ENCODE measurements at places on chromosomes 12 and 14.
A peak's percentile ranks its signal among the peaks of the same experiment; 100 is the strongest.

GRCh38 chr12:21631367-21631766 is 26.3 kb downstream of the LDHB start:
- no peak for DNase-seq

DNA sequence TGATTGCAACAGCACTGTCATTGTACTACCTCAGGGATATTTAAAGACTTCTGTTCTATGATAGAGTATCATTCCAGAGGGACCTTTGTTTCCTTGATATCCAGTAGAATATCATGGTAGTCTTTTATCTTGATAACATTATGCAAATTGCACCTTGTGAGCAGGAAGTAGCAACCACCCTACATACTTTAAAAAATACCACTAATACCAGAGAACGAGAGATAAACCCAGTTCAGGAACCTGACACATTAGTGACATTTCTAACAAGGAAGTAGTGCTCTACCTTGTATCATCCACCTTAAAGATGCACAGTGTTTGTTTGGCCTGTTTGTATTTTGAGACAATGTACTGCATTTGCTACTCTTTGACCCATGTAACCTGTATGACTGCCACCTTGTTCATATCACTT is 8.8 kb upstream of the MAP4K5 start:
- no peak for DNase-seq

GRCh38 chr12:49750027-49750995 is 9.0 kb downstream of the TMBIM6 start:
- DNase-seq = no peak

DNA sequence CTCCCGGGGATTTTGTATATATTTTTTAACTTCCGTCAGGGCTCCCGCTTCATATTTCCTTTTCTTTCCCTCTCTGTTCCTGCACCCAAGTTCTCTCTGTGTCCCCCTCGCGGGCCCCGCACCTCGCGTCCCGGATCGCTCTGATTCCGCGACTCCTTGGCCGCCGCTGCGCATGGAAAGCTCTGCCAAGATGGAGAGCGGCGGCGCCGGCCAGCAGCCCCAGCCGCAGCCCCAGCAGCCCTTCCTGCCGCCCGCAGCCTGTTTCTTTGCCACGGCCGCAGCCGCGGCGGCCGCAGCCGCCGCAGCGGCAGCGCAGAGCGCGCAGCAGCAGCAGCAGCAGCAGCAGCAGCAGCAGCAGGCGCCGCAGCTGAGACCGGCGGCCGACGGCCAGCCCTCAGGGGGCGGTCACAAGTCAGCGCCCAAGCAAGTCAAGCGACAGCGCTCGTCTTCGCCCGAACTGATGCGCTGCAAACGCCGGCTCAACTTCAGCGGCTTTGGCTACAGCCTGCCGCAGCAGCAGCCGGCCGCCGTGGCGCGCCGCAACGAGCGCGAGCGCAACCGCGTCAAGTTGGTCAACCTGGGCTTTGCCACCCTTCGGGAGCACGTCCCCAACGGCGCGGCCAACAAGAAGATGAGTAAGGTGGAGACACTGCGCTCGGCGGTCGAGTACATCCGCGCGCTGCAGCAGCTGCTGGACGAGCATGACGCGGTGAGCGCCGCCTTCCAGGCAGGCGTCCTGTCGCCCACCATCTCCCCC is 777 bp downstream of the ASCL1 start:
- no peak for DNase-seq

DNA sequence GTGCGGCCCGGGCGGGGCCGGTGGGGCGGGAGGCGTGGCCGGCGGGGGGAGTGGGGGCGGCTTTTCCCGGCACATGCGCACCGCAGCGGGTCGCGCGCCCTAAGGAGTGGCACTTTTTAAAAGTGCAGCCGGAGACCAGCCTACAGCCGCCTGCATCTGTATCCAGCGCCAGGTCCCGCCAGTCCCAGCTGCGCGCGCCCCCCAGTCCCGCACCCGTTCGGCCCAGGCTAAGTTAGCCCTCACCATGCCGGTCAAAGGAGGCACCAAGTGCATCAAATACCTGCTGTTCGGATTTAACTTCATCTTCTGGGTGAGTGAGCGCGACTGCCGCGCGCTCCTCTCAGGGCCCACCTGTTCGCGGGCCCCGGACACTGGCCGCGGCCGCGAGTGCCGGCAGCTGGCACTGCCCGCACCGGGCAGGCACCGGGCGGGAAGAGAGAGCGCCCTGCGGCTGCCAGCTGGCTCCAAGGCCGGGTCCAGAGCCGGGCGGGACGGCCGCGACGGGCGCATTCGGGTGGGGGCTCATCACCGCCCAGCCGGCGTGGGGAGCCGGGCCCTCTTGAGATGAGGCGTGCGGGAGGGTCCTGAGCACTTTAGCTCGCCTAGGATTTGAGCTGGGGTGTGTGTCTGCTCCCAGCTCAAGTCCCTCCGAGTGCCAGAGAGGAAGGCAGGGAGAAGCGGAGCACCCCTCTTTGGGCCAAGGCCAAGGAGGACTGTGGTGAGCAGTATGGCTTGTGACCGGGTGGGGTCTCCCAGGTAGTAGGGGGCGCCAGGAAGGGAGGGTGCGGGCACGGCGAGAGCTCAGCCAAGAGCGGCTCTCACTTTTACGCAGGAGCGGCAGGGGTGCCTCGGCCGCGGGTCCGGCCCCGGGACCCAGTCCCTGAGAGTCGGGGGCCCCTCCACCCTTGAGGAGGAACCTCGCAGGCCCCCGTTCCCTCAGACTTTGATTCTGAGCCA is at the start of gene CD9:
Gene CD9, plus strand, starts transcription at position 145 of the 957 bp plus-strand sequence. Its CDS starts 100 bp downstream, at position 245.
- DNase-seq = no peak

DNA sequence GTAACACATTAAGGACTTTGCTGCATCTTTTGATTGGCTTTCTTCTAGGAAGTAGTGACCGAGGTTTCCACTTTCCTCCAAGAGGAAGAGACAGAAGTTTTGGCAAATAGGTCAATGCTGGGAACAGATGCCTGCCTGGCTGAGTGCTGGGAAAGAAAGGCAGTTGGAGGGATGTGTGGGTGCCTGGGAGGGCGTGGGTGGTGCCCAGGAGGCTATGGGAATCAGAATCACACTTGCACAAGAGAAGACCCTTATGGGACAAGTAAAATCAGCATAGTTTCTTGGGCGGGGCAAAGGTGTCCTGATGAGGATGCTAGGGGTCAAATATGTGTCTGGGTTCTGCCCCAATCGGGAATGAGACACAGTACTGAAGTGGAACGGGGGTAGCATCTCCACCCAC is 906 bp upstream of the ACADS start:
- no peak for DNase-seq

DNA sequence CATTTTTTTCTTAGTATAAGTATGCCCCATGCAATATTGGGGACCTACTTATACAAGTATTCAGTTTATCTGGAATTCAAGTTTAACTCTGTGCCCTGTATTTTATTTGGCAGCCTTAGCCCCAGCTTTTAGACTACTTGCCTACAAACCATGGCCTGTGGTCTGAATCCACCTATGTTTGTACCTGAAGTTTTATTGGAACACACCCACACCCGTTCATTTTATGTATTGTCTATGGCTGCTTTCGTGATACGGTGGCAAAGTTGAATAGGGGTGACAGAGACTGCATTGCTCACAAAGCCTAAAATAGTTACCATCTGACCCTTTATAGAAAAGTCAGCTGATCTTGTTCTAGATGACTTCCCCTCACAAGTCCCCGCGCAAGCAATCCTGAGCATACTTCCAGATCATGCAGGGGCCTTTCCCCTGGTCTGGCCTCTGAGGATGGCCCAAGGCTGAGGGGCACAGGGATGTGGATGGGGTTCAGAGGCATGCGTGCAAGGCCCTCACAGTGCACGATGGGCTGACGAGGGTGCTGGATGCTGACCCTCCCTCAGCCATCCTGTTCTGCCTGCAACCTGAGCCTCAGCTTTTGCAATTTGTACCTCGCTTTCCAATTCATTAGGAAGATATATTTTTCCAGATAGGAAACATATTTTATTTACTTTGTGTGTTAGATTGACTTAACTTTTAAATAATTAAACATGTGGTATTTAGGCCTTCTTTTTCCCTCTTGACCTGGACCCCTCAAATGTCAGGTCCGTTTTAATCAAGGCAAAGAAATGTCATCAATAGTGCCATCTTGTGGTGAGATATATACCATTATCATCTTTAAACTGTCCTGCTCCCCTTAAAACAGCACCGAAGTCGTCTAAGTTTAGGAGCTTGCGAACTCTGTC is 527.3 kb upstream of the CCDC196 start:
- DNase-seq = no peak

DNA sequence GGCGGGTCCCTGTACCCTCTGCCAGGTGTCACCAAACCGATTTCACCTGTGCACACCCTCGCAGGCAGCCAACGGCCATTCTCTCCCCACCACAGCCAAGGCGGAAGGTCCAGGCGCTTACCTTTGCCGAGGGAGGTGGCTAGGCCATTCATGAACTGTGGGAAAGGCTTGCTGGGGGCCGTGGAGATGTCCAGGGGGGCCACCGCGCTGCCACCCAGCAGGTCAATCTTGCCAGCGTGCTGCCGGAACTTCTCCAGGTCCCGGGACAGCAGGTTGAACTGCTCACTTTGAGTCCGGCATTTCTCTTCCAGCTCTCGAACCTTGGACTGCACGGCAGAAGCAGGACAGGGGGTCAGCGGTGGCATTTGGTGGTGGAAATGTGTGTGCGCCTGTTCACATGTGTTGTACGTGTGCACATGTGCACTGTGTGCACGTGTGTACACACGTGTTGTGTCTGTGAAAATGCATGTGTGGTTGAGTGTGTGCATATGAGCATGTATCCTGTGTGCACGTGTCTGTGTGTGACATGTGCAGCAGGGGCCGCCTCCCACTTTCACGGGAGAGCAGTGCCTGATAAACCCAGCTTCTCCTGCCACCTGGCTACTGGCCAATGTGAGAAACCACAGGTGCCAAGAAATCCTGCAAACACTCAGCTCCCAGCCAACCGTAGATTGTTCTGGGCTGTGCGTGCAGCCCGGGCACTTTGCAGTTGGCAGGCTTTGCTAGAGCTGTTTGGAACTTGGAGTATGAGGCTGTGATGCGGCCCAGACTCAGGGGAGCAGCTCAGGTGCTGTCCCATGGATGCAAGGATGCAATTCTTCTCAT is 118.9 kb downstream of the PIWIL1 start:
- DNase-seq = no peak

DNA sequence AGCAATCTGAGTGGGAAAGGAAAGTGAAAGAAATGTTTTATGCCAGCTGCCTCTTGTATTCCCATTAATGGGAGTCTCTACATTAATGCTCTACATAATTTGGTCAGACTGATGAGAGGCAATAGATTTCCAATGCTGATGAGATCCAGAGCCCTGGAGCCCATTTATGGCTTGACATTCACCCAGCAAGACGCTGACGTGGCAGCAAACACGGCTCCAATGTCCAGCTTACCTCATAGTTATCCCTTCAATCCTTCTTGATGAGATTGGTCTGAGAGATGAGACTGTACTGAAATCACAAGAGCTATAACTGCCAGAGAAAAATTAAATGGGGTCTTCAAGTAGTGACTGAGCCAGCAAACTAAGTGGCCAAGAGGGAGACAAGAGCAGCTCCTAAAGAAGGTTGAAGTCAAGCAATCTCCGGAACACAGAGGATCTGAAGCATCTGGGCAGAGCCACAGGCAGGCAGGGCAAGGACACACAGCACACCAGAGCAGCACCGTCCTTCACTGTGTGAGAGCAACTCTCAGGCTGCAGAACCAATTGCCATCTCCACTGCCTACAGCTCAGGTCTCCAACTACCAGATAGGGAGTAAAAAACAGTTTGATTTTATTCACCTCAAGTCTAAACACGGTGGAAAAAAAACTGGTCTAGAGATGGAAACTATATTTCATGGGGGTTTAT is 7.3 kb upstream of the MYO1A start:
- DNase-seq = no peak

GRCh38 chr12:98955284-98955683 is 310.2 kb downstream of the APAF1 start:
- no peak for DNase-seq

- peak; percentile 55 for DNase-seq
These were observed 643 bp downstream of the ZFC3H1 start for GRCh38 chr12:71662849-71663560.

DNA sequence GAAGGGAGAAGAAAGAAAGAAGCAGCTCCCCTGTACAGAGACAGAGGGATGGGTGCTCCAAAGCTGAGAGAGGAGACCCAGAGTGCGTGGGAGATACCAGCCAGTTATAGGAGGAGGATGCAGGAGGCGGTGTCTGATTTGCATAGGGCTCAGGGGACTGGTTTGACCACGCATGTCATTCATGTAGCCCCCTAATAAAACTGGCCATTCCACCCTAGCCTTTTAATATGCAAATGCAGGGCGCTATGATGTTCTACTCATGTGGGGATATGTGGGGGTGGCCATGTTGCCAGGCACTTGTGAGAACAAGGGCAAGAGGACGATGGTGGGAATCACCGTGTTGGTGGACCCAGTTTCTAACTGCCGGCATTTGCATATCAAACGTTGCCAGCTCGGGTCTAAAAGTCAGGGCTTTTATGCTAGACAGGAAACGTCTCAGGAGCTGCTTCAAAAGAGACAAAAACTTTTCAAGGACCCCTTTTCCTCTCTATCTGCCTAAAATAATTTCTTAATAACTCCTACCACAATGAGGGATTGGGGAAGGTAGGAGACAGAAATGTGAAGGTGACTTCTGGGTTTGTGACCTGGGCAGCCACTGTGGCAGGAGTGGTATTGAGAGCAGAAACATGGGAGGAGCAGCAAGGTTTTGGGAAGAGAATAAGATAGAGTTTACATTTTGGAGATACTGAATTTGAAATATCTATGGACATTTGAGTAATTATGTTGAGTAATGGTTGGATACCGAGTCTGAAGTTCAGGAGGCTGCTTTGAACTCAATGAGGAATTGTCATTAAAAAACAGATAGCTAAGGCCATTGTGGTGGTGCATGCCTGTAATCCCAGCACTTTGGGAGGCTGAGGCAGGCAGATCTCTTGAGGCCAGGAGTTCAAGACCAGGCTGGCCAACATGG is 2.2 kb upstream of the ATXN3 start:
- DNase-seq = no peak

DNA sequence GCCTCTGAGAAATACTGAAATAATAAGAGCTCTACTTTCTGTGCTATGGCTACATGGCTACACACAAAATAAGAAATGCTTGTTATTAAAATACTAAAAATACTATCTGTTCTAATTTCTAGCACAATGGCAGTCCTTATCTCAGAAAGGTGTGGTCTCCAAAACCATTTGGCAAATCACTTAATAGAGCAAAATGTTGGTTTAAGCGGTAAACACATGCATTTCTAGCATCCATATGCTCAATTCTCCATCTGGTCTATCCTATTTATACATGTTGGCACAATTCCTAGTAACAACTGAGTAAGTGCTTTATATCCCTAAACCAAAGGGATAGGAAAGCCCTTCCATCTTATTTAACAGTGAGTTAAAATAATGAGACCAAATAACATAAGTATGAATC is 107.0 kb downstream of the PAPLN start:
- DNase-seq = no peak

- no peak for DNase-seq
These were observed 74.8 kb downstream of the EEA1 start for GRCh38 chr12:92854344-92854743.

GRCh38 chr12:18899678-18900317 is 161.9 kb downstream of the CAPZA3 start:
- DNase-seq = no peak

DNA sequence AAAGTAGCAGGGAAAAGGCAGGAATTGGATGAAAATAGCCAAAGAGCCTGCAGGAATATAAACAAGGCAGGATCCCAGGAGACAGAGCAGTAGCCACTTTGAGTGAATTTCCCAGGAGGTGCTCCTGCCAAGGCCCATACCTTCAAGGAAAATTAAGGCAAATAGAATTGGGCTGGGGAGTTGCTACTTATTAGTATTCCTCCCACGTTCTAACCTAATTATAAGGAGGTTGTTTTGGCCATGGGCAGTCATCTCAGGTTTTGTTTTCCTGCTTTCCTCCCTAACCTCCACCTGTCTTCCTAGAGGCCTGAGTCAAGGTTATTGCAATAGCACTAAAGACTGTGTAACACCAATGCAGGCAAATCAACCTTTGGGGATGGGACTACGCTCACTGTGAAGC is 73.1 kb downstream of the DAD1 start:
- DNase-seq = no peak

Measured in stimulated activated CD8-positive, alpha-beta memory T cell treated with anti-CD3 and anti-CD28 coated beads, Interleukin-2, amount 100 ng/mL, for 1 hour (primary cell).